Stimulated activated CD4-positive, alpha-beta T cell treated with anti-CD3 and anti-CD28 coated beads, Interleukin-4, amount 100 ng/mL, for 4 hours (primary cell): ENCODE measurements at places on chromosomes 16 and 17.
A peak's percentile ranks its signal among the peaks of the same experiment; 100 is the strongest.

DNA sequence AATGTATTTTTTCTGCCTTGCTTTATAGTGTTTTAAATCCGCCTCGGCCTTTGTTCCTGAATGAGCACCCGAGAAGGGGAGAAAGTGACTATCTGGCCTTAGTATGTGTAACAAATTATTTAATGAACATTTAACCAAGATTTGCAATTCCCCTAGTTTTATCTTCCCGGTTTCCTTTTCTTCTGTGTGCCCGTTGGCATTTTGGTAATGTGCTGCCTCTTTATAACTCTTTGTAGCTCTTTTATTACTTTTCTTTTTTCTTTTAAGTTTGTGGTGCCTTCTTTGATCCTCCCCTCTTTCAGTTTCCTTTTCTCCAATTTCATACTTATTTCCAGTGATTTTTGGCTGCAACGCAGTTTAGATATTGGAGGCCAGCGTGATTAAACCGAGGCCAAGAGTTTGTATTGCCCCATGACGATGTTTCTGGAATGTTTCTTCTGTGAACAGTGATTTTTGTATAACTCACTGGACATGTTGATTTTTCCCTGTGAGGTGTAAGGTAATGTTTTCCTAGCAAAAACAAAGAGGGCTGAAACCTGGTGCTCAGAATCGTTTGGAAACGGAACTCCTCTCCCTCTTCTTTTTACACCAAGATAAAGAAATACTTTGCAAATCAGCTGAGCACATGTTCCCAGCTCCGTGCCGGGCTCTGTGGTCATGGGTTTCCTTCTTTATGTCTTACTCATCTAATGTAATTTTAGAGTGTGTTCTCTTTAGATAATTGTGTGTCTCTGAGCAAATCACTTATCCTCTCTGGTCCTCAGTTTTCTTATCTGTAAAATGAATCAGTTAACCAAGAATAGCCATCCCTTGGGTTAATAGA, 344.3 kb downstream of the WWOX start:
- DNase-seq: no peak

DNA sequence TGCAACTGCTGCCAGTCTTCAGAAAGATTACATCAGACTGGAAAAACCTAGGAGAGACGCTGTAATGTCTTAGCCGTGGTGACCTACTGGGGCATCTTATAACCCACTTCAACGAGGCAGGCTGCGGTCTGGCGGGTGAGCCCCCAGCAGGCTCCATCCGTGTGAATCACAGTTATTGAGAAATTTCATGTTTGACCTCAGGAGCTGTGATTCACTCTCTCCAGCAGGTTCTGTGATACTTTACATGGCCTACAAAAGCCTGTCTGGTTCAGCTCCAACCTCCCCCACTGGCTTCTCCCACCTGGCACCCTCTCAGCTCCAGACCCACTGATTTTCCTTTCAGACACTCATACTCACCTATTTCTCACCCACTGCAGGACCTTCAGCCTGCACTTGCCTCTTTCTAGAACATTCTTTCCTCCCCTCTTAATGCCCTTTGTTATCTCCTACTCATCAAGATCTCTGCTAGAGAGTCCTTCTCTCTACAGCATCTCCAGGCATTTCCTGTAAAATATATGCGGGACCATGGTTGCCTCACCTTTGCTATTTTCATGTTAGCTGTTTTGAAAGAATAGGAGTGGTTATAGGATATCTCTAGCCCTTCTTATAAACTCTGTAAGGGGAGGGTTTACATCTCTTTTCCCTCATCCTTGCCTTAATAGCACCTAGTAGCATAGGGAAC, 227.9 kb downstream of the MAF start:
- peak; percentile 27 for DNase-seq

GRCh38 chr17:68596411-68596945, 4.7 kb downstream of the FAM20A start:
- DNase-seq: no peak

- DNase-seq: no peak
Observed at GRCh38 chr17:29376667-29377270, 13.4 kb upstream of the TAOK1 start.

GRCh38 chr17:28875848-28876550, 21.2 kb downstream of the ERAL1 start:
- DNase-seq: no peak
